ENCODE measurements at places on chromosomes 5 and 9.
A peak's percentile ranks its signal among the peaks of the same experiment; 100 is the strongest.

DNA sequence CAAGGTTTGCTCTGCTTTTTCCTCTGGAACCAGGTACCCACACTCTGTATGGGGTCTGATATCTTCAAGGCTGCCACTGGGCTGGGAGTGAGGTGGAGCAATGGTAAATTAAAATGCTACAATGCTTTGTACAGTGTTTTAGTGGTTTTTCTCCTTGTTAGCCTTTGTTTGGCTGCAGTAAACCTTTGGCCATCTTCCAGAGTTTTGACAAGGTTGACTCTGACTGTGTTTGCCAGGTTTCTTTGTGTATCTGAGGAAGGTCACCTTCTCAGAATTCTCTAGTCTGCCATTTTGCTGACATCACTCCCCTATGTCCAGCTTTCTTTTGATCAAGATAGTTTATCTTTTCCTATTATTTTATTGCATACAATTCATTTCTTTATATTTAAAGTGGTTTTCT, 11.2 kb downstream of the SPATA31D1 start:
- DNase-seq = no peak

DNA sequence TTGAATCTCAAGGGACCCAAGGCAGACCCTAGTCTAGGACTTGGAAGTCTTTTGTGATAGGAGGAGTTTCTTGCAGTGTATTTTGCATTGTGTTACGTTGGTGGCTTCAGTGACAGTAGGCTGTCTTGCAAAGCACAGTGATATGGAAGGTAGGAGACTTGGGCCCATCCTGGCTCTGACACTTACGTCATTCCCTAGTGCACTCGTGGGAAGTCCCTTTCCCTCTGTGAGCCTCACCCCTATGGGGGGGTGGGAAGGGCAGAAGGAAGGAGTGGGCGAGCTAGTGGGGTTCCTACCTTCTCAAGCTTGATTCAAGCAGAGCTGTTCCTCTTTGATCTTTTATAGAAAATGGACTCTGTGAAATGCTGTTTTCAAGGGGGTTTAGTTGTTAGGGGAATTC, 9.2 kb upstream of the TEX53 start:
- peak; percentile 70 for DNase-seq

DNA sequence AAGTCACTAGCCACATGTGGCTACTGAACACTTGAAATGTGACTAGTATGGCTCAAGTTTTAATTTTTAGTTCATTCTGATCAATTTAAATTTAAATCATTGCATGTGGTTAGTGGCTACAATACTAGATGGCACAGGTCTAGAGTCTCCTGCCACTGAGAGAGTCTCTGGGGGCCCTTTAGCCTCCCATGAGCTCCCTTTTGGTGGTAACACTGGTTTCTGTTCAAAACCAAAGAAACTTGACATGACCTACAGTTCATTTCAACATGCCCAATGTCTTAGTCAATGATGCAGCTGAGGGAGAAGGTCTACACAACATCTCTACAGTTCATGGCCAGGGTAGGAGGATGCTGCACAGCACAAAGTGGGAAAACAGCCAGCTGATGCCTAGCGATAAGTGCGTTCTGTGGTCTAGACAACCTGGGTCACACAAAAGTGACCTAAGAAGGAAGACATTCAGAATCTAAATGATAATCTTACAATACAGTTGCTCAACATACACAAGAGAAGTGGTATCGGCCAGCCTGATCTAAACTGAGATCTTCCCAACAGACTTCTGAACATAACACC, 121.0 kb downstream of the AUH start:
- no peak for DNase-seq

- no peak for DNase-seq
These were observed 223.4 kb upstream of the SLC24A2 start for GRCh38 chr9:20012232-20012631.

DNA sequence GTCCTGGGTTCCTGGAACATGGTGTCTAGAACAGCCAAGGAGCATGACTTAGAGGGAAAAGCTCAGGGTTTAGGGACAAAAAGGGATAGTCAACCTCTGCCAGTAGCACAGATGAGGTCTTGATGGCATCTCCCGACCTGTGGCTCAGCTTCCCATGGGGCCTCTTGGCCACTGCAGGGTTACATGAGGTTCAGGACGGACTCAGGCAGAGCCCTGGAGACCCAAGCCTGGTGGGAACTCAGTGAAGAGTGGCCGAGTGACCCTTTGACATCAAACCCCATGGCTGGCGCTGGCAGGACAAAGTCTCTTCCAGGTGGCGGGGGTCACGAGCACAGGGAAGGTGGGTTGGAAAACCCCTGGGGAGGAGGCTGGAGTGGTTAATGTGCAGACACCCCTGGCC, 57.8 kb downstream of the MTRR start:
- no peak for DNase-seq

GRCh38 chr9:13354733-13355132, 75.2 kb upstream of the MPDZ start:
- no peak for DNase-seq

DNA sequence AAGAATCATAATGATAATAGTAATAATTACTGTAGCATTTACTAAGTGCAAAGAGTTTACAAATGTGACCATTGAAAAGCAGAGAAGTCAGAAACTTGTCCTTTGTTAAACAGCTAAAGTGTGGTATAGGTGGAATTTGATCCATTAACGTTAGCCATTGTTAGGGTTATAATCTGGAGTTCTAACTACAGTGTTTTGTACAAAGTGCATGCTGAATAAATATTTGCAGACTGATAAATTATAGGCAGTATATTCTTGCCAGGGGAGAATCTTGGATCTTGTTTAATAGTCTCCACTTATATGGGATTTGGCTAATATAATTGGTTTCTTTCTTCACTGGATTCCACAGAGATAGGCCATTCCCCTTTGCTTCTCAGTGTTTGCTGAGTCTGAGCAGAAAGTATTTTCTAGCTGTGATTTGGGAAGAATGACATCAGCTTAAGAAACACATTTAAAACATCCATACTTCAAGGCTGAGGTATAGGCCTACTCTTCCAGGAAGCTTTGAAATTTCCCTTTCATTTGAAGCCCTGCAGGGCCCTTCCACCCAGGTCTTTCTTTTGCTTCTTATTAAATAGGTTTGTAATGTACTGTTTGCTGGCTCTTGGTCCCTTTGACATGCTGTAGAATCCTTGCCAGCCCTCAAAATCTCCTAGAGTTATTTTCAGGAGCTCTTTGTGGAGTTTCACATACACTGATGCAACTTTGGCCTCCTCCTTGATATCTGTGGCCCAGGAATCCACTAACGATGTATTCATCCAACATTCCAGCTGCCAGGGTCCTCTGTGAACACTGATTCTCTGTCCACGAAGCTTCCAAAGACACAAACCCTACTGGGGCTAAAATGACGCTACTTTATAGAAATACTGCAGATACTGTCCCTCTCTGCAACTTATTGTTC, 51.4 kb downstream of the ATP10B start:
- no peak for DNase-seq

- no peak for DNase-seq
These were observed 22.8 kb upstream of the LPCAT1 start for GRCh38 chr5:1546556-1546955.

DNA sequence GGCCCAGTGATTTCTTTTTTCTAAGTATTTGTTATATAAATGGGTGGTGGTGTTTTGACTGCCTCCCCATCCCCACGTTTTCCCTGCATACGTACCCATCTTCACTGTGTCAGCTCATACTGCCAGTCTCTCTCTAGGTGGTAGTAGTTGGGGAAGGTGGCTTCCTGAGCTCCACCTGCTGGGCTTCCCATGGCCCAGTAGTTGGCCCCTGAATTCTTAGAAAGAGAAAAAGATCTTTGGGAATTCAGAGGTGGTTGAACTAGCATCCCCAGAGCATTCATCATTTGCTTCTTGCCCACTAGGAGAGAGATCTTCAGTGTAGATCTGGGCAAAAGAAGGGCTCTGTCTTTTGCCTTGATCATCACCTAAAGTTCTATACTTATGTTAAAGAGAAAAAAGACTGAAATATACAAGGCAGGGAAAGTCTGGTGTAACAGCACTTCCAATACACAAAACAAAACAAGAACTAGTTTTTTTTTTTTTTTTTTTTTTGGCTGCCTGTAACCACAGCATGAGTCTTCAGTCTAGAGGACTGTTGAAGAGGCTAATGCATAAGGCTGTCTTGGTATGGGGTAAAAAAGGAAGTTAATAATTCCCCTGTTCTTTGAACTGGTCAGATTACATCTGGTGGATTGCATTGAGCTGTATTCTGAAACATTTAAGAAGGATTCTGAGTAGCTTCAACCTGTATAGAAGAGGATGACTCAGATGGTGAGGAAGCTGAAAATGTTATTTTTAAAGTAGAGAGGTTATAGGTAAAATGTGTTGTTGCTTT, 128.7 kb downstream of the ATG10 start:
- DNase-seq = no peak

GRCh38 chr9:37975639-37976038, 71.7 kb upstream of the SLC25A51 start:
- no peak for DNase-seq

GRCh38 chr5:121962347-121962670, 534 bp downstream of the SRFBP1 start:
- no peak for DNase-seq

DNA sequence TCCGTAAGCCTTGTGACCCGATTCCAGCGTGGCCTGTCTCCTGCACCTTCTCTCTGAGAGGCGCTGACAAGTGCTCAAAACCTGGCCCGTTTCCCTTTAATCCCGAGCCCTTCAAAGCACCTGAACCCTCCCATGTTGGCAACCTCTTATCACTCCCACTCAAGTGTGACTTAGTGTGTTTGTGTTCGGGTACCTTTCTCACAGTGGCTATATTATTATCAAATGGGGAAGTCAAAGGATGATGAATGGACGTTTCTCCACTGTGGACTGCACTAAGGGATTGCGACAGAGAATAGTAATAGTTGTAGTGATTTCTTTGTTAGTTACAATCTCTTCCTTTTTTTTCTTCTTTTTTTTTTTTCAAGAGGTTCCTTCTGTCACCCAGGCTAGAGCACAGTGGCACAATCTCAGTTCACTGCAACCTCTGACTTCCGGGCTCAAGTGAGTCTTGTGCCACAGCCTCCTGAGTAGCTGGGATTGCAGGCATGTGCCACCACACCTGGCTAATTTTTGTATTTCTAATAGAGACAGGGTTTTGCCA, 65.4 kb upstream of the TNFSF8 start:
- no peak for DNase-seq

DNA sequence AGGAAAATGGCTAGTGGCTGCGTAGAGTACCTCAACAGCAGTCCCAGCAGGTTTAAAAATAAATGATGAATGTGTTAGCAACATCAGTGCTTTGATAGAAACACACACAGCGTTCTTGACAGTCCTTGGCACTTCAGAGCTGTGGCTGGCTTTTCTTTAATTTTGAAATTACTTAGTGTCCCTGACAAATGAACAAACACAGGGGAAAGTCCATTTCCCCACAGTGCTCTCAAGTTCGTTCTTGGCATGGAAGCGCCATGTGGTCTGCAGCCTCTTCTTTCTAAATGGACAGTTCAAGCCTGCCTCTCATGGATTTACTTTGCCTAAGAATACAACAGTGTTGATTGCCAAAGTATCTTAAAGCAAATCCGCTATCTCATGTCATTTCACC, 102.2 kb downstream of the ADAMTS12 start:
- DNase-seq = no peak

DNA sequence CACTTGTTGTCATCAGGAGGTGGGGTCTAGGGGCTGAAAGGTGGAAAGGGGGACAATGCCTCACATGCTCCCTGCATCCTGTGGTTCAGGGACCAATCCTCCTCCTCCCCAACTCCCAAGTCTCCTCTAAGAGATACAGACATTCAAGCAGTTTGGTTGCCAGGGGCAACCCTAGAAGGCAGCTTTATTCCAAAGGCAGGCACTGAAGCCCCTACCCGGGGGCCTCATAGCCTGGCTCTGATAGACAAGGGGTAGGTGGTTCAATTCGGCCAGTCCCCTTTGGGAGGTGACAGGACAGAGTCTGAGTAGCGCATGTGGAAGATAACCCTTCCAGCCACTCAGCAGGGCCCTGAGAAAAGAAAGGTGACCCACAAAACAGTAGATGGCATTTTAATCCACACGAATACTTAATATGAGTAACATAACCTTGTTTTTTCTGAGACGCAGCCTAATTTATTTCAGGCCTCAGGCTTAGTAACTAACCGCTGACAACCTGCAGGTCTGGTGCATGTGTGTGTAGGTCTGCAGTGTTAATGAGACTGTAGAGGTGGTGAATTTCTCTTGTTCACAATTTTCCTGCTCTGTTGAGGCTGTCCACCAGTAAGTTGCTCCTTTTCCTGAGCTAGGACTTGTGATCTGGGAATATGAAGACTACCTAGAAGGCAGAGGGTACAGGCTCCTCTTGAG, 31.3 kb upstream of the HSPA9 start:
- no peak for DNase-seq

DNA sequence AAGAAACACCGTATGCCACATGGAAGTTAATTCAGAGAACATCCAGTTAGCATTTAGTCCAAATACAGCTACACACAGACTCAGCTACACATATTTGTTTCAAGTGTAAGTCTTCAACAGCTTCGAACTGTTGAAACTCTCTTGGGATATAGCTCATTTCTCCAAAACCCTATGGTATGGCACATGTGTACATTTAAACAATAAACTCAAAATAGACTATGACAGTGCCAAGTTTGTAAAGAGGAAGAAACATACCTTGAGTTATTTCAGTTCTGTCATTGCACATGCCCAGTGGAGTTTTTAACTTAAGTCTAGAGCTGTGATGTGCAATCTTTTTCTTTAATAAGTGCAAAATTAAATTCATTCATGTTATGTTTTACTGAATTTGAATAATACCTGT, 155.1 kb upstream of the RAI14 start:
- DNase-seq = no peak

- DNase-seq = no peak
These were observed 108.8 kb downstream of the SLC12A2 start for GRCh38 chr5:128192368-128192767.

DNA sequence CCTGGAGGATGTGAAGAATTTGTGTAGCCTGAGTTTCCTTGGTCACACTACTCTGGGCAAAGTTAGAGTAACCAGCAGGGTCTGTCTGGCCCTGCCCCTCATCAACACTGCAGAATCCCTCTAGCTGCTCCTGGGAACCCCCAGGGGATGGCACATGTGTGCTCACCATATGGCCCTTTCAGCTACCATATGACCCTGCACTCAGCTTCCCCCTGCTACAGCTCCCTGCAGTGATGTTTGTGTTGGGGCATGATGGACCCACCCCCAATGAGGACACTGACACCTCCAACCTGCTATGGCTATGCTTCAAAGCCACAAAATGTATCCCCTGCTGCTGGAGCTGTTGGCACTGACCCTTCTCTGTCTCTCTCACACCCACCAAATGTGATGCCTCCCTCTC, 152.7 kb downstream of the SNX18 start:
- no peak for DNase-seq

- DNase-seq = no peak
These were observed 11.9 kb upstream of the NHP2 start for GRCh38 chr5:178165581-178165980.
